ENCODE measurements at places on chromosomes 12 and 14.

DNA sequence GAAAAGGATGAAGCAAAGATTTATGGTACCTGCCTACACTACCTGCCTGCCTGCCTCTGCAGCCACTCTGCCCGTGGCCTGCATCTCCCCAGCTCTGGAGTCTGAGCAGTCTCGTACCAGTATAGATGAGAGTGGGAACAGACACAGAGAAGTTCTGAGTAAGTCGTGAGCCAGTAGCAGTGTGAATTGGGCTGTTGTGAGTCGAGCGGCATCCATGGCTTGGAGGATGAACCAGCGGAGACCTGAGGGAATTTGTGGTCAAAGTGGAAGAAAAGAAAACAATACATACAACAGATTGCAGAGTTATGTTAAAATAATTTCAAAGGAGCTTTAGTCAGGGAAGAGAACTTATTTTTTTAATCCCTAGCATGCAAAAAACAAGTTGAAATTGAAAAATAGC is 25.3 kb downstream of the C2CD5 start:
- no peak for DNase-seq

GRCh38 chr12:82698708-82699564 is 12.2 kb downstream of the TMTC2 start:
- DNase-seq, result no peak

- no peak for DNase-seq
Measured at GRCh38 chr12:58966939-58967338, 46.6 kb upstream of the LRIG3 start.

DNA sequence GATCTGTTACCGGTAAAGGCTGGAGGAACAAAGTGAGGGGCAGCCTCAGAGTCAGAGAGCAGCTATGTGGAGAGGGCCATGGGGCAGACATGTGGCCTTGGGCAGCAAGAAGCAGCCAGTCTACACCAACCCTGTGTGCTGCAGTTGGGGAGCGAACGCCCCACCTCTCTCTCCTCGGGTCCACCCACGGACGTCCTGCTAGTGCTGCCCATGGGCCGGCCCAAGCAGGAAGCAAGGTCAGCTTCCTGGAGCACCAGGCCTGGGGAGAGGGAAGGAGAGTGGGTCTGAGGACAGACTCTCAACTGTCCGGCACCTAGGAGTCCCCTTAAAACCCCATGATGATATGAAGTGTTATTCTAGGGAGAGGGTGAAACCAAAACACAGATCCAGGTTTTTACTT is 254.8 kb upstream of the FKBP4 start:
- no peak for DNase-seq

DNA sequence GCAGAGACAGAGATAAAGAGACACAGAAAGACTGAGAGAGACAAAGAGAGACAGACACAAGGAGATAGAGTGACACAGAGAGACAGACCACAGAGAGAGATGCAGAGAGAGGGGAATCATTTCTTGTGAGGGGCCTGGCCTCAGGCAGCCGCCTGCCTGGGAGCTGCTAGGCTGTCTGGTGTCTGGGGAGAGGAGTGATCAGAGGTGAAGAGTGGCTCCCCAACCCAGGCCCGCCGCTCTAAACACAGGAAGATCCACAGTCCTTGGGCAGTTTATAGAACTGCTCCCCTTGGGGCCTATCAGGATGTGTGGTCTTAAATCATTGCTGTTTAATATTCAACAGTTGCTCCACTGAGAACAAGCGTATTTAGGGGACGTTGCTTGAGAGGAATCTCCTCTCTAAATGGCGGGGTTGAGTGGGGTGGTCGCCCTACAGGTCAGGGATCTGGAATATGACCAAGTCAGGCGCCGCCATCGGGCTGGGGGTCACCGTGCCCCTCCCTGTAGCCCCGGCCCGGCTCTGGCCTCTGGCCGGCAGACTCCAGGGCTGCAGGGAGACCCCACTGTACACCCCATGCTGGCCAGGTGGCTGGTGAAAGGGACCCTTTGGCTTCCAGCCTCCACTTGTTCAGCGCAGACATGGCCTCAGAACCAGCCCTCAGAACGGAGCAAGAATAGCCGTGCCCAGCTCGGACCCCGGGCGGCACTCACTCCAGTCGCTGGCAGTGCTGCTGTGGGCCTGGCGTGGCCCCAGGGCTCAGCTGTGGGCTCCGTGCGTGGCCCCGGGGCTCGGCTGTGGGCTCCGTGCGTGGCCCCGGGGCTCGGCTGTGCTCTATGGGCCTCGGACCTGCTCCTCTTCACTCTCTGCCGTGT is 89.4 kb downstream of the GALNT9 start:
- DNase-seq, result no peak

GRCh38 chr14:93987815-93988476 is 9.2 kb upstream of the CCDC197 start:
- no peak for DNase-seq

GRCh38 chr12:88248606-88249005 is 106.5 kb downstream of the TMTC3 start:
- no peak for DNase-seq

- no peak for DNase-seq
Measured at GRCh38 chr12:46468813-46469212, 96.2 kb upstream of the SLC38A2 start.

GRCh38 chr12:92624236-92624635 is 78.6 kb upstream of the PLEKHG7 start:
- DNase-seq, result no peak

DNA sequence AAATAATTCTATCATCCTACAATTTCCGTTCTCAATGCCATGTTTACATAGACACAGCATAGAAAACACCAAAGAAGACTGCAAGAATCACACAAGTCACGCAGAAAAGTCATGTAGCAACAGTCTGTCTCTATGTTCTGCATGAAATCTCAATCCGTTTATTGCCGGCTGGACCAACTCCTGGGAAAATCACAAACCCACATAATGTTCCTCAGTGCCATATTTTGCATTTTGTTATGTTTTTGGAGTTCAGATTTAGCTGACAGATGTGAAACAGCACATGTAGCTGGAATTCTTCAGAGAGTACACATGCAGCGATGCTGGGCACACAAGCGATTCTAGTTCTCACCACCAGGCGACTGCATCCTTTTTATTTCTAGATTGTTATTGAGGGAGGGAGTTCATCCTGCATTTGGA is 193.1 kb downstream of the APAF1 start:
- no peak for DNase-seq

DNA sequence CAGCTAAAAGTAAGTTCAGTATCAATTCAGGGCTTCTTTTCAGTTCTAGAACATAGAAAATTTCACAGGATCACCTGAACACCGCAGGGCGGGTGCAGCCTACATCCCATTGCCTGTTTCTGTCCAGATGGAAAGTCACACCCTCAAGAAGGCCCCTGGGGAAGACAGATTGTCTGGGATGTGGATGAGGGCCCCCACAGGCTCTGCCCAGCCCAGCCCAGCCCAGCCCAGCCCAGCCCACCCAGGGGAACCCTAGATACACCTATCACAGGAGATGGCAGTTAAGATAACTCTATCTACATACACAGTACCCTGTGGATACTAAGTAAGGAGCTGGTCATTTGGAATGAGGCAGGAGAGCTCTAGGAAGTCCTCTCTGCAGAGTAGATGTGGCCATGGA is 68.4 kb downstream of the DPF3 start:
- no peak for DNase-seq

DNA sequence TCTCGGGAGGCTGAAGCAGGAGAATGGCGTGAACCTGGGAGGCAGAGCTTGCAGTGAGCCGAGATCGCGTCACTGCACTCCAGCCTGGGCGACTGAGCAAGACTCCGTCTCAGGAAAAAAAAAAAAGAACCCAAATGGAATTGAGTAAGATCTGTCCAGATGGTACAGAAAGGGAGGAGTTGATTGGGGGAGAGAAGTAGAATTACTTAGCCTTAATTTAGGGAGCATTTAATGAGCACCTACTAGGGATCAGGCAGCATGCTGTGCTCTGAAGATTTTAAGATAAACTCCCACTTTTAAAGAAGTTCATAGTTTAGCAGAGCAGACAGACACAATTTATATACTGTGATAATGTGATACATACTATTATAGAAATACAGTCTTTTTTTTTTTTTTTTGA is 4.5 kb downstream of the RAB5B start:
- no peak for DNase-seq

GRCh38 chr12:46664761-46665287 is 161.0 kb downstream of the SLC38A4 start:
- DNase-seq, result no peak

DNA sequence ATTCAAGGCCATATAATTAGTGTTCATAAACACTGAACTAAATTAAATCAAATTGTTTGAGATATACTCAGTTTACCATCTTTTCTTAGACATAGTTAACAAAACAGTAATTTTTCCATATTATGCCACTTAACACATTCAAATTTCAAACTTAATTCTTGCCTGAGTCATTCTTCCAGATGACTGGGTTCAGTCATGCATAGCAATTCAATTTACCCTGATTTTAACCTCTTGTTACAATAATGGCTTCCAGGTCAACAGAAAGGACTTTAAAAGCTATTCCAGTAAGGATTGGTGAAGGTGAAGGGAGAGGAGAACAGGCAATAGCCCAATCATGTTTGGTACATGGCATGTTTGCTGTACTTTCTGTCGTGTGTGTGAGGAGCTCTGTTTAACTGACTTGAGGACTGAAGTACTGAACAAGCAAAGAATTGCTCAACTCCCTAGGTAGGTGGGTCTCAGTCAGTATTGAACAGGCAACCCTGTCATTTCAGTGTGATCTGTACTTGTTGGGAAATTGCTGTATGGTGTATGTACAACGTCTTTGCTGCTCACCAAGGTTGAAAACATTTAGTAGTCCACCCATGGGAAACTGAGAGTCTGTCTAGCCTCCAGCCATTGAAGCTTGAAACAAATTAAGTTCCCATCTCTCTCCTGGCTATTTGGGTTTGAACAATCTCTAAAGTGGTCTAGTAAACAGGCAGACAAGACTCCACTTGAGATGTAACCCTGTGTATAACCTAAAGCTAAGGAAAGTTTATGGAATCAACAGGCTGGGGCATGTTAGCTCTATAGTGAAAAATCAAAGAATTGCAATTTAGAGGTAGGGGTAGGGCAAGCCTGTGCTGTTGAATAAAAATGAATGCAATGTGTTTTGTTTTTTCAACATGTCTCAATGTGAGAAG is 327.2 kb downstream of the BTG1 start:
- no peak for DNase-seq

DNA sequence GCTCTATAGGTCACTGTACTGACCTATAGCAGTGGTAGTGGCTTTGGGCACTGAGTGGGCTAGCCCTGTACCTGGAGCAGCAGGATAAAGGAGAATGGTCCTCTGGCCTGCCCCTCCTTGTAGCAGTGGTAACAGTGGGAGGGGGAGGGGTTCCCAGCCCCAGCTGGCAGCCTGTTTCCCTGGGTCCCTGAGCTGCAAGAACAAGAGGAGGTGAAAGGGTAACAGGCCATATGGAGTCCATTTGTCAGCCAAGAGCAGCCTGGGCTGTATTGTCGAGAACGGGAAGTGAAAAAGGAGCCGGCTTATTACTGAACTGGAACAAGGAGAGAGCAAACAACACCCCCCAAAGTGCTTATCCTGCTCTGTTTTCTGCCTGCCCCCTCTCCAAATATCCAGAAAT is 73.8 kb upstream of the SRSF5 start:
- no peak for DNase-seq

DNA sequence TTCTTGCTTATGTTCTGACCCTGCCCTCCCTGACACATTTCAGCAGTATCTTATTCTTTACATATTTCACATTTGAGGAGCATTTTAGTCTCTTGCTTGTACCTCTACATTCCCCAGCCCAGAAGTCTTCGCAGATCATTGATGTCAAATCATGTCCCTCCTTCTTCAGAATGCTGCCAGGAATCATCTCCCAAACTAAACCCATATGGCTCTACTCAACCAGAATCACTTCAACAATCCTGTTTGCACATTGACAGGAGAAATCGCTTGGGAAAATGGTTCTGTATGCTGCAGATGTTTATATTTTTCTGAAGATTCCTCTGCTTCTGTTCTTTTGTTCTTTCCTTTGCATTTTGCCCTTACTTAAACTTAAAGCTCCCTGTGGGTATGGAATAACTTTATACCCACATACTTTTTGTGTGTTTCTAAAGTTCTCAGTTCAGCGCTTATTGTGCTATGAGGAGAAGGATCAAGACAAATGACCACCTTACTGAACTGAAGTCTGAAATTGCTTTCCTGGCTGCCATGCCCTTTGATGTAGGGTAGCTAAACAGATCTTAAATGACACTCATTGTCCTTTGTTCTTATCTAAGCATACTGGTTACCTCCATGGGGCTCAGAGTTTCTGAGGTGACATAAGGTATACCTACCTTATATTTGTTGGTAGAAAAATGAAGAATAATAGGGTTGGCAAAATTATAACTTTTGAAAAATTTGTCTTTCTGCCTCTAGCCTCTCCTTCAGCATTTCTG is 134.6 kb downstream of the SLC25A21 start:
- DNase-seq, result no peak

- DNase-seq, result no peak
Measured at GRCh38 chr12:754851-755562, 2.6 kb downstream of the WNK1 start.

Data from activated naive CD8-positive, alpha-beta T cell treated with anti-CD3 and anti-CD28 coated beads for 36 hours (primary cell).